ENCODE measurements at places on chromosomes 4 and X.
A peak's percentile ranks its signal among the peaks of the same experiment; 100 is the strongest.

GRCh38 chrX:23727206-23727605, 15.9 kb downstream of the ACOT9 start:
- no peak for DNase-seq

DNA sequence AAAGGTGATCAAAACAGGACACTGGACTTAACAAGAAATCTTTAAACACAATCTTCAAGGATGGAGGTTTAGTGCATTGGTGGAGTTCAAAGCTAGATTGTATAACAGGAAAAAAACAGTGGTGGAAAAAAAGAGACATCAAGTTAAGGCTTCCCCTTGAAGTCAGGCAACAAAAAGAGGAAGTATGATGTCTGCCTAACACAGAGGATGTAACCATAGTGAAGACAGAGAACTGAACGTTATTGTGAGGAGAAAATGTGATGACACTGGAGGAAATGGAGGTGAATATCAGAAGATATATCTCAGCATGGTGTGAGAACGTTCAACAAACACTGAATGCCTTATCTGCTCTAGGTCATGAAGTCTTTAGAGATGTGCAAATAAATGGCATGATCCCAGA, 192.4 kb upstream of the AR start:
- DNase-seq: no peak

GRCh38 chr4:74933562-74934015, 673 bp downstream of the PARM1 start:
- peak; percentile 35 for DNase-seq

DNA sequence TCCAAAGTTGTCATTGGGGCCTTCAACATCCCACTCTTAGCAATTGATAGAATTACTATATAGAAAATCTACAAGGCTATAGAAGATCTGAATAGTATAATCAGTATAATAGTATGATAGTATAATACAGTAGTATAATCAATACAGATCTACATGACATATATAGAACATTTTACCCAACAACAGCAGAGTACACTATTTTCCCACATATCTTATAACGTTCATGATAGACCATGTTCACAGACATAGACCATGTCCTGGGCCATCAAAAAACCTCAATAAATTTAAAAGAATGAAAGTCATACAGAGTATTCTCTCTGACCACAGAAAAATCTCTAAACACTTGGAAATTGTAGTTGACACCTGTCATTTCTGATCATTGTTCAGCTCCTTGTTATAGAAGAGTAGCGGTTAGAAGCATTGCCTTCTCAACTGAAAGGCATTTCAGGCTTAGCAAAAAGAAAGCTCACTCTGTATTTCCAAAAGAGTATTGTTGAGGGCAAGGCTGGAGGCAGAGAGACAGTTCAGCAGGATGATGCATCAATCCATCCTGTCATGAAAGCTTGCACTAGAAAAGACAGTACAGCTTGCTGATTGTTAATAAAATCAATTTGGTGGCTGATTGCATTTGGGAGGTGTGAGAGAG, 38.8 kb upstream of the ARMCX5 start:
- no peak for DNase-seq

GRCh38 chr4:112664611-112665010, 27.7 kb downstream of the LARP7 start:
- no peak for DNase-seq

DNA sequence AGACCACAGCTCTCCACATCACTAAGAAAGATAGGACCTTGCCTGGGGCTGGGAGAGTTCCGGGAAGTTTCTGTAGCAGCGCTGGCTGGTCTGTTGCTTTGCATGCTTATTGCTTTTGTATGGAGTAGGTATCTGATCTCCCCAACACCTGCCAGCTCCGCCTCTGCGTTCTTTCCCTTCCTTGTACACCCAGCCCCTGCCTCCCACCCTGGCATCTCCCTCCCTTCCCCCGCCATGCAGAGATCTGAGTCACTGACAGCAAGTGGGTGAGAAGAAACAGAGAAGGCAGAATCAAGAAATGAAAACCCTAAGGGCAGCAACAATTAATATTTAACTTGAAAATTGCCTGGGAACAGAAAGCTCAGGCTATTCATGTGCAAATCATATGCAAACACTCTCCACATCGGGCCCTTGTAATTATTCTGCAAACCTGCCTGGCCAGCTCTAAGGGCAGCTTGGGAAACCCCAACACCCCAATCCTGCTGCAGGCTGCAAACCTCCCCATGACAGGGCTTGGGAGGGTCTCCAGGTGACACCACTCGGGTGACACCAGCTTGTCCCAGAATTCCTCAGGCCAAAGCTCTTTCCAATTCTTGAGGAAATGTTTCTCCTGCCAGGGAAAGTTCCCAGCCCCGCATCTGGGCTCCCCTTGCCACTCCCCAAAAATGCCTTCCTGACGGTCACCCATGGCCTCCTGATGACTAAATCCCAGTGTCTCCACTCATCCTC, 257.2 kb downstream of the FBXW7 start:
- peak; percentile 70 for DNase-seq

GRCh38 chrX:37776283-37776986, 3.4 kb upstream of the CYBB start:
- DNase-seq: no peak

DNA sequence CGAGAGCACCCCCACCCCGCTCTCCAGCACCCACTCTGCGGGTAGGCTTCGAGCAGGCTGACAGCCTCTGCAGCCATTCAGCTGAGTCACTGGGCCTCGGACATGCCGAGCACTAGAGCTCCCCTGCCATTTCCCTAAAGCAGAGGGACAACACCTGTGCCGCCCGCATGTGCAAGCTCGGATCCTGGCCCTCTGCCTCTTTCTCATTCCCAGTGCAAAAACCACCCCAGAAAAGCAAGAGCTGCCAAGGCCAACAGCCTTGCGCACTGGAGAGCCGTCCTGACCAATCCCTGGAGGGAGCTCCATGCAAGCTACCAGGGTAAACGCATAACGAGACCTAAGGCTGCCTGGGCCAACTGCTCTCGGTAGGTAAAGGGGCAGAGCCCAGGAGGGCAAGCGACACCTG, 5.3 kb downstream of the HCFC1 start:
- DNase-seq: no peak

- DNase-seq: peak; percentile 67
These were observed 60.8 kb upstream of the CBR4 start for GRCh38 chr4:169070895-169071218.

DNA sequence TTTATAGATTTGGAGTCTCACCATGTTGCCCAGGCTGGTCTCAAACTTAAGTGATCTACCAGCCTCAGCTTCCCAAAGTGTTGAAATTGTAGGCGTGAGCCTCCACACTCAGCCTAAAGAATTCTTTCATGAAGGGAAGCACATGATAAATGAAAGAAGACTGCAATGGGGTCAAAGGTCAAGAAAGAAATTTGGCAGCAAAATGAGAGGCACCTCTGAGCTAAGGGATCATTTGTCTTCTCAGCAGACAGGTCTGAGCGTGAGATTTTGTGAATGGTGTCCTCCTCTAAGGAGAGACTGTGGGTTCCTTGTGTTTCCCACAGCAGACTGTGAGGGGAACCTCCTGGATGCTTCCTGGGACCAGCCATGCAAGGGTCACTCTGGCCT, 57.5 kb upstream of the EGFL6 start:
- DNase-seq: no peak

DNA sequence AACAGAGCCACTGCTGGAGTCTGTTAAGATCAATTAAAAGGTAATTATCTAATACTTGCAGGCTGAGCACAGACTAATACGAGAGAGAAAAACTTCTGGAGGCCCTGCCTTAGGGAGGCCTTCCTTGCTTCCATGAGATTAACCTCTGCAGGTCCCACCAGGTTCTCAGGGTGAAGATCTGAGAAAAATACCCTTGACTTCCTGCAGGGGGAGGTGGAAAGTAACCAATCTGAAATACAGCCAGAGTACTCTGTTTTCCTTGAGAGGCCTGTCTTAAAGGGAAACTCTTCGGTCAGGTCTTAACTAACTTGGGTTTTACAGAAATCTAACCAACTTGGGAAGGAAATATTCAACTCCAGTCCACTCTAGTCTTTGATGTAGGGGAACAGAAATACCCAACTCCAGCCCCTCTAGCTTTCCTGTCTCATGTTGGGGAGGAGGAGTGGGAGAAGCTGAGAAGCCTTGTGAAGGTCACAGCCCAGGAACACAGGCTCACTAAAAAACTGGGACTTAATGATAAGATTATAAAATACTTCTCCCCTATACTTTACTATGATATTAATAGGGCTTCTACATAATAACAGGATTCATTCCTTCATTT, 77.1 kb downstream of the TBCK start:
- DNase-seq: peak; percentile 6

- DNase-seq: no peak
These were observed 5.1 kb downstream of the MXD4 start for GRCh38 chr4:2256781-2257191.

GRCh38 chr4:185710487-185710995, 101.5 kb downstream of the SORBS2 start:
- no peak for DNase-seq

DNA sequence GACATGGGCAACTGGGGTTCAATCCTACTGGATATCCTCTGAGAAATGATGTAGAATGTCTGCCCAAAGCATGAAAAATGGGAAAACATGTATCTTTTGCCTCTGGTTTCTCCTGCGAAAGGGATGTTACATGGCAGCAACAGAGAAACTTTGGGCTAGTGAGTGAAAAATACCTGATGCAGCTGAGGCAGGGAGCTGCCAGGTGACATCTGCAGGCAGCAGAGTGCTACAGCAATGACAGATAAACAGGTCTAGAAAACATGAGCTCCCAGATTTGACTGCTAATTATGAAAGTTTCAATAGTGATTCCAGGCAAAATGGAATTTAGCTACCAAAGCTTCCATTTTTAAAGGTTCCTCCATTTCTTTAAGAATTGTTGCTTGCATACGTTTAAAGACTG, 4.8 kb upstream of the CXCL1 start:
- no peak for DNase-seq
